Fibroblast of the conjunctiva (primary cell): ENCODE measurements at places on chromosomes 3 and 15.

- DNase-seq, result no peak
These were observed 93.5 kb downstream of the FLNB start for GRCh38 chr3:58101499-58102389.

GRCh38 chr3:15319575-15319974, 12.8 kb downstream of the SH3BP5 start:
- no peak for DNase-seq

- DNase-seq, result no peak
These were observed 12.0 kb downstream of the STARD5 start for GRCh38 chr15:81311752-81312464.

GRCh38 chr3:9730657-9731205, 804 bp upstream of the BRPF1 start:
- no peak for DNase-seq

- DNase-seq, result no peak
These were observed 55.9 kb downstream of the NOX5 start for GRCh38 chr15:69070396-69070795.

DNA sequence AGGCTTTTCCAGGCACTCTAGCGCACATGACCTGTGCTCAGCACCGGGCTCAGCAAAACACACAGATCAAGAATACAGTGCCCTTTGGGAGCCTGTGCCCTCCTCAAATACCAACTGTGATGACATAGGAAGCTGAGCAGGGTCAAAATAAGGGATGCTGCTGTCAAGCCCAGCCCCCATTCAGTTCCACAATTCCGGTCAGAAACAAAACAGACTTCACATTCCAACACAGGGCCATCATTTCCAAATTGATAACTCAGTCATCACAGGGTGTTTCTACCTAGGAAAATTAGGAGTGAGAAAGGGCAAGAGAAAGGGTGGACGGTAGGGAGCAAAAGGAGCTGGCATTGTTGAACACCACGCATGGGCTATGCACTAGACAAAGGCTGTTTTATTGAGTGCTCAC, 158.4 kb upstream of the CCDC54 start:
- DNase-seq, result no peak

DNA sequence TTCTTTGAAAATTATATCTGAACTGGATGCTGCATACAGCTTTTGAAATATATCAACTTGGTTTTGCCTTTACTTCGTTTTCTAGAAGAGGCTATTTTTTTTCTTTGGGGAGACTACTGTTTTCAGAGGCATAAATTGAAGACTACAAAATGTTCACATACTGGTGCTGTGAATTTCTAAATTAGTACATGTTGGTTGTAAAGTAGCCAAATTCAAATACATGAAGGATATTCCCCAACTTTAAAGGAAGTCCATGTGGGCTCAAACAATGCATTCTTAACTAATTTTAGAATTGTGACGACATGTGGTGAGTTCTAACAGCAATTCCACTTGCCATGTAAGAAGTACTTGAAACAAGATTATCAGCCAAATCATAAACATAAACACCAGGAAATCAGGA, 295.7 kb downstream of the TUSC7 start:
- DNase-seq, result no peak

GRCh38 chr3:56145410-56145809, 322.9 kb downstream of the ERC2 start:
- DNase-seq, result no peak

GRCh38 chr3:48555949-48556795, 431 bp downstream of the PFKFB4 start:
- no peak for DNase-seq

DNA sequence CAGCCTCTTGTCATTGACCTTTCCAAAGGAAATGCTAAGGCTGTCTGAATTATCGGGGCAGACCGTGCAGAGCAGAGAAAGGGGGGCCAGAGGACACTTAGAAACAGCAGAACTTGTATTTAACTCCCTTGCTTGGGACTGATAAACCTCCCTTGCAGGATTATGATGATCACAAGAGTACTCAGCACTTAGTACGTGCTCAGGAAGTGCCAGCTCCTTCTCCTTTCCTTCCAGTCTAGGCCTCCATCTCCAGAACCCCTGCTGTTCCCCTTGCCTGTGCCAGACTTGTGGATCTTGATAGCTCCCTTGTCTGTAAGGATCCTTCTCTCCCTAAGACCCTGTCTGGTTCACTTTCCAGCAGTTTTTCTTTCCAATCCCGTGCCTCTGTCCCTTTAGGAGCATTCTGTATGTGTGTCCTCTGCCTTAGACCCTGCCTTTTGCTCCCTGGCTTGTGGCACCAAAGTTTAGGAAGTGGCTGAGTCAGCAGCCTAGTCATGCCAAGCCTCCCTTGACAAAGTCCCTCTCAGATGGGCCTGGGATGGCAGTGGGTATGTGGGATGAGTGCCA, 747 bp downstream of the SORD start:
- DNase-seq, result no peak

DNA sequence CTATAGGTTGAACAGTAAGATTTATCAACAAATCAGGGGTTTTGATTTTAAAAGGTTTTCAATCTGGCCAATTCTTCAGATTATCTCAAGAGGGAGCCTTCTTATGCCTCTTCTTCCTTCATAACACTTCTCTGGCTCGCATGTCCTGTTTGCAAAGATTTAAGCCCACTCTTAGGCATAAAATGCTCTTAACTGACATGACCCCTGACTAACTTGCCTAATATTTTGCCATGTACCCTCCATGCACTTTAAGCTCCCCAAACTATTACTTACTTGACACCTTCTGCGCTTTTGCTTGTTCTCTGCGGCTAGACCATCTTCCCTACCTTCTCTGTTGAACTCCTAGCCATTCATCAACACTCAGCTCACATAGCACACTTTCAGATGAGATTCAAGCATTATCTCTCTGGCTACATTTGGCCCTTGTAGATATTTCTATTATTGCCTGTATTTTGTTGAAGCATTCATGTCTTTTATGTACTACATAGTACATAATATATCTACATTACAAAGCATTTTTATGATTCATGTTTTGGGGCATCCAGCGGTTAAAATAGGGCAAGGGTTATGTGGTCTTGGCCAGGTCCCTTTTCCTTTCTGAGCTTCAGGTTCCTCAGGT, 1.0 kb upstream of the ARIH1 start:
- no peak for DNase-seq
